Gastroesophageal sphincter (tissue), 4 donors: ENCODE measurements at places on chromosomes 5 and 9. TPM values are rescaled to one million over a fixed set of nuclear protein-coding genes. Genes with fewer than 3 reads are reported as not detected.

GRCh38 chr5:133232011-133232410 is 180.2 kb downstream of the HSPA4 start:
- ATAC-seq: no peak

SLC34A3 gene
- total RNA-seq: not detected

DNA sequence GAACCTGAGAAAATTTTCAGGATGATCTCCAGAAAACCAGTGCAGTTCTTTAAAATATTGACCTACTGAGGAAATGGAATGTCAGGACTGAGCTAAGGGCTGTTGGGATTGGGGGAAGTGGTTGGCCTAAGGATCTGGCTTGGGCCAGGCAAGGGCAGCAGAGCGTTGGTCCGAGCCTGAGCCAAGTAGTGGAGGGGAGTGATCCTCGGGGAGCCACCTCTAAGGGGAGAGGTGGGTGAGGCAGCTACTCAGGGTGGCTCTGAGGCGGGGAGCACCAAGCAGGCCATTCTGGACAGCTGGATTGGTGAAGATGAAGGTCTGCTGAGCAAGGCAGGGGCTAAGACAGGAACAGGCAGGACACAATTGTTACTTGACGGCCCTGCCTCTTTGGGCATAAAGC is 11.5 kb downstream of the CAMK4 start:
- ATAC-seq: no peak

DNA sequence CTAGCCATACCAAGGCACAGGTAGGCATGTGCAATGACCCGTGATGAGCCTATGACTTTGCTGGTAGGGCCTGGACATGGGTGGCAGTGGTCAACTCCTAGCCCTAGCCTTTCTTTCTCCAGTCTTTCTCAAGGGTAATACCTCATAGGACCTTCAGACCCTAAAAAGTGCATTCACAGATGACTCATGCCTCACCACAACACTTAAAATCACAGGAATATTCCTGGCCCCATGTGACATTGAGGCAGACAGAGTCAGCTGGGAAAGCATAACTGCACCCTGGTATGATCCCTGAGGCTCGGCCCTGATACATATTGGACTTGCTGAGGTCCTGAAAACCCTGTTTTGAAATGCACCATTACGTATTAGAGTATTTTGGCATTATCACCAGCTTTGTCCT is 449.5 kb downstream of the HINT1 start:
- ATAC-seq: no peak
